Stimulated activated naive B cell treated with anti-CD40 and anti-IgM and Interleukin-4, amounts not matched to agents 10 μg/mL and 1 μg/mL and 100 μg/mL, for 72 hours (primary cell): ENCODE measurements at places on chromosomes 7 and 10.

DNA sequence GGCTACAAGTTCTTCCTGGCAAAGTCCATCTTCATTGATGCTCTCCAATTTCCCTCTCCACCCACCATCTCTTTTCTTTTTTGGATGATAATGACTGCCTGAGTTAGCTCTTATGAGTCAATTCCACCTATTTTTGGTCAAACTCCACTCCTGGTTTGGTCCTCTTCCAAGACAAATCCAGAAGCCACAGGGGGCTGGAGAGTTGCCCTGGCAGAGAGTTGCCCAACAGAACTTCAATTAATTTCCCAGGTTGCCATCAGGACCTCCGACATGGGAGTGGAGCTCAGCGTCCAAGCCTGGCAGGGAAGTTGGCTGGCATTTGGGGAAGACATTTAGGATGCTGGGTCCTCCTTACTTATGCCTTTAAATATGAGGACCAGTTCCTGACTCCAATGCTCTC lies 29.2 kb upstream of the KCNMA1 start:
- H3K4me3 ChIP-seq = no peak overlapping the region
- H3K27me3 ChIP-seq = peaks cover 36% of the 10 kb centered on the region
- no peak overlapping the region for H3K27ac ChIP-seq
- DNase-seq = no peak
- no peaks in the 10 kb centered on the region for H3K36me3 ChIP-seq

DNA sequence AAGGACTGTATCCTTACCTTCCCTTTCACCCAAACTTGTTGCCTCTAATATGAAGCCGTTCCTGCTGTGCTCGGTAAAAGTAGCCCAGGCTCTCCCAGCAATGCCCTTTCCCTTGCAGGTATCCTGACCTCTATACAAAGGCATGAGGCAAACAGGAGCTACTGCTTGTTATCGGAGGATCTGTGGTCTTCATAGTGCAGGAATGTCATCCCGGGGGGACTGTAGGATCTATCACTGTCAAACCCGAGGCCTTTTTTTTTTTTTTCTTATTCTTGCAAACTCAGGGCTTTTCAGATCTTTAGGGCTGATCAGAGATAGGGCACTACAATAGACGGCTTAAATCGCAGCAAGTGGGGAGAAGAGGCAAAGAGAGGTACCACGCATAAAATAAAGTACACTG lies 1206.6 kb downstream of the TYW1 start:
- no peaks in the 10 kb centered on the region for H3K27me3 ChIP-seq
- H3K36me3 ChIP-seq = no peaks in the 10 kb centered on the region
- no peaks in the 10 kb centered on the region for H3K4me1 ChIP-seq
- no peak for DNase-seq

- H3K27ac ChIP-seq = no peak overlapping the region
- H3K36me3 ChIP-seq = peaks cover 28% of the 10 kb centered on the region
- no peak overlapping the region for H3K4me3 ChIP-seq
- H3K27me3 ChIP-seq = no peaks in the 10 kb centered on the region
- H3K4me1 ChIP-seq = peaks cover 12% of the 10 kb centered on the region
- DNase-seq = no peak
Measured at GRCh38 chr10:50585921-50586739, 37.6 kb downstream of the SGMS1 start.

DNA sequence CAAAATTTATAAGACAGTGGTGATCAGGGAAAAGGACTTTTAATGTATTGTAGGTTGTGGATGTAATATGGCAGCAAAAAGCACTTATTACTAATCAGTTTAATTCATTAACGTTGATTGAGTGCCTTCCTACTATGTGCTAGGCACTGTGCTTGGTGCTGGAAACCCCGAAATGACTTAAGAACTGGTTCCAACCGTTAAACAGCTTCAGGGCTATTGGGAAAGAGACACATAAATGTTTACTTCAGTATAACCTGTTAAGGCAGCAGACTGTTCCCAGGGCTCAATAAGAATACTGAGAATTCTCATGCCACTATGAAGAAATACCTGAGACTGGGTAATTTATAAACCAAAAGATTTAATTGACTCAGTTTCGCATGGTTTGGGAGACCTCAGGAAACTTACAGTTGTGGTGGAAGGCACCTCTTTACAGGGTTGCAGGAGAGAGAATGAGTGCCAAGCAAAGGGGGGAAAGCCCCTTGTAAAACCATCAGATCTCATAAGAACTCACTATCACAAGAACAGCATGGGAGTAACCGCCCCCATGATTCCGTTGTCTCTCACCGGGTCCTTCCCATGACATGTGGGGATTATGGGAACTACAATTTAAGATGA lies 1.1 kb upstream of the SLC25A13 start:
- peaks cover 63% of the 10 kb centered on the region for H3K4me1 ChIP-seq
- peaks cover 19% of the 10 kb centered on the region for H3K36me3 ChIP-seq
- no peak for DNase-seq
- H3K27me3 ChIP-seq = no peaks in the 10 kb centered on the region
- peak overlapping the region; percentile 31 for H3K27ac ChIP-seq

DNA sequence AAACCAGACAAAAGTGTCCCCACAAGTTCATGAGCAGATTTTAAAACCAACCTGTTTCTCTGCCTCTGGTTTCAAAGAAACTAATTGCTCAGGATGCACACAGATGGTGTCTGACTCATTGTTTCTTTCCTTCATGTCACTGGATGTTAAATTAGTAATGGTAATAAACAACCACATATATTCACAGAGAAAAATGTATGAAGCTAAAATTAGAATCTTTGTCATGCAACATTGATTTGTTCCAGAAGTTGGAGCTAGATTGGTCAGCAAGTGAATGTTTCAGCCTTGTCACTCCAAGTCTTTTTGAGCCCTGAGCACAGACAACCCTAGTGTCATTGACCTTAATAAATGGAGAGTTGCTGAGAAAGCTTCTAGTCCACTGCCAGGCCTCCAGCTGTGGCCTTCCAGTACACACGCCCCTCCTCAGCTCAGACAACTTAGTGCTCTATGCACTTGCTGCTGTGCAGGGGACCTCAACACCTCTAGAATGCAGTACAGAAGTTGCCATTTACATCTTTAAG lies 175.9 kb downstream of the CCDC71L start:
- H3K27ac ChIP-seq = peak overlapping the region; percentile 79
- no peak overlapping the region for H3K4me3 ChIP-seq
- peaks cover 28% of the 10 kb centered on the region for H3K27me3 ChIP-seq
- H3K4me1 ChIP-seq = peaks cover 31% of the 10 kb centered on the region
- H3K36me3 ChIP-seq = no peaks in the 10 kb centered on the region
- DNase-seq = no peak

GRCh38 chr7:44960011-44960580 lies 18.7 kb downstream of the MYO1G start:
- H3K27me3 ChIP-seq = no peaks in the 10 kb centered on the region
- DNase-seq = no peak
- H3K36me3 ChIP-seq = peaks cover 19% of the 10 kb centered on the region
- H3K27ac ChIP-seq = peak overlapping the region; percentile 80
- H3K4me3 ChIP-seq = peak overlapping the region; percentile 30

DNA sequence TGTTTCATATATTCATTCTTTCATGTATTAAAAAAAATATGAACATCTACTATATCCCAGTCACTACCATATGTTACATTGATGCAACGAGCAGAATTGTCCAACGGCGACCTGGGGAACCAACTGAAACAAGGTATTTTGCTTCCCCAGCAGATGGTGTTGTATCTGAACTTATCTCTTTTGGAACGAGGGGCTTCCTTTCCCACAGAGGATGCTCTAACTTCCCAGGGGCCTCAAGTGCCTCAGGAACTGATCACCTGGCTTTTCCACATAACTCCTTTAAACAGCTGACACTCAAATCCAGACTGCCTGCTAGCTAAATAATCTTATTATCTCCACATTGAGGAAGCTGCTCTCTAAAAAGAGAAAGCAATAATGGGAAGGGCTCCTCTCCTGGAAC lies 259.3 kb downstream of the HTR7 start:
- H3K27me3 ChIP-seq = peaks cover 32% of the 10 kb centered on the region
- no peak overlapping the region for H3K27ac ChIP-seq
- no peak overlapping the region for H3K4me3 ChIP-seq
- no peak for DNase-seq
- H3K36me3 ChIP-seq = no peaks in the 10 kb centered on the region

DNA sequence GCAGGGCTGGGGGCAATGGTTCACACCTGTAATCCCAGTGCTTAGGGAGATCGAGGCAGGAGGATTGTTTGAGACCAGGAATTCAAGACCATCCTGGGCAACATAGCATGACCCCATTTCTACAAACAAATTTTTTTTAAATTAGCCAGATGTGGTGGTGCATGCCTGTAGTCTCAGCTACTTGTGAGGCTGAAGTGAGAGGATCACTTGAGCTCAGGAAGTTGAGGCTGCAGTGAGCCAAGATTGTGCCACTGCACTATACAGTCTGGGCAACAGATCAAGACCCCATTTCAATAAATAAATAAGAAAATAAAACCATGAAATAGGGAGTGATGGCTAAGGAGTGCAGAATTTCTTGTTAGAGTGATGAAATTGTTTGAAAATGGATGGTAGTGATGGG lies 8.9 kb downstream of the GRID2IP start:
- H3K36me3 ChIP-seq = no peaks in the 10 kb centered on the region
- no peak overlapping the region for H3K4me3 ChIP-seq
- no peak for DNase-seq
- peaks cover 13% of the 10 kb centered on the region for H3K4me1 ChIP-seq

DNA sequence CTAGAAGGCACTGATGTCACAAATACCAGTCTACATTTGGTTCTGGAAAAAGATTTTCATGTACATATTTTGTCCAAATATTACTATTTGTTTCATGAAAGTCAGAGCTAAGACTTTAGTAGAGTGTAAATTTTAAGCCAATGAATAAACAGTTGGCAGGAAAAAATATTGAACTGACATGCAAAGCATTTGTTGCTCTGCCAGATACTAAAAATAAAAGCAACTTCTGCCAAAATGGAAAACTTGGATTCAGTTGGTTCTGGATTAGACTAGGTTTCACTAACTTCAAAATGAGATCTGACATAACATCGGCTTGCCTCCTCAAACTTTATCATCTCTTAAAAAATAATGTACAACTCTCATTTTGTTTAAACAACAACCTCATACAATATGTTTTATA lies 34.9 kb downstream of the FAM204A start:
- H3K27ac ChIP-seq = no peak overlapping the region
- no peak for DNase-seq

GRCh38 chr7:44377681-44378421 lies 52.5 kb upstream of the CAMK2B start:
- H3K4me3 ChIP-seq = no peak overlapping the region
- peaks cover 4% of the 10 kb centered on the region for H3K27me3 ChIP-seq
- peak overlapping the region; percentile 42 for H3K27ac ChIP-seq
- H3K36me3 ChIP-seq = peaks cover 11% of the 10 kb centered on the region
- peaks cover 21% of the 10 kb centered on the region for H3K4me1 ChIP-seq

DNA sequence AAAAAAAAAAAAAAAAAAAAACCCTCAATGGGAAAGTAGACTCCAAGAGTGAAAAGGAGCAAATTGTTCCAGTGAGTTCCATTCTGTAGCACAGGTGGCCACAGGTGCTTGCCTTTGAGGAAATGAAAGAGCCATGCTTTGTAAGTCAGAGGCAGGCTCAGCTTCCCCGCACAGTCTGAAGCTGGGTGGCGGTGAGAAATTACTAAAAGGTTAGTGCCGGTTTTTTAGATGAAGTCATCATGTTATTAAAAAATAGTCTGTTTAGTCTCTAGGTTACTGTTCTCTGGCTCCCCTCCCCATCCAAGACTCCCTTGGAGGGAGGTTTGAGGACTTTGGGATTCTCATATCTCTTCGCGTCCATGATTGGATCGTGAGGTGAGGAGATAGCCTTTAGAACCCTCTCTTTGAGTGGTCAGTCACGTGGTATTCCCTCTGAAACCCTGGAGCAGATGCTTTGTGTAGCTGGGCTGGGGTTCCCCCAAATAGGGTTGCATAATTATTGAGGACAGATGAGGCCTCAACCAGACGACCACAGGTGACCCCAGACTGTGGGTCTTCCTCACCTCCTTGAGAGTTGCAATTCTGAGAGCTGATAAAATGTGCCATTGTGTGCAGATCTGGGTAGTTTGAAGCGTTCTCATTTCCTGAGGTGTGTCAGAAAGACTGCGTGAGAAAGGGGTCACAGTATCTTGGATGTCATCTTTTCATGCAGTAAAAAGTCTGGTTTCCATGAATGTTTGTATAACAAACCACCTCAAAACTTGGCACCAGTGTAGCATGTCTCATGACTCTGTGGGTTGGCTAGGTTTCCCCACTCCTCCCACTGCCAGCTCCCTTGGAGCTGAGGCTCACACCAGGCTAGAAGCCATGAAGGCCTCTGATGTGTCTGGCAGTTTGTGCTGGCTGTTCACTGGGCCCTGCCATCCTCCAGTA lies 27.1 kb downstream of the OGDH start:
- H3K4me1 ChIP-seq = peaks cover 99% of the 10 kb centered on the region
- DNase-seq = peak; percentile 77
- H3K27me3 ChIP-seq = no peaks in the 10 kb centered on the region
- H3K36me3 ChIP-seq = peaks cover 31% of the 10 kb centered on the region
- peak overlapping the region; percentile 41 for H3K4me3 ChIP-seq

GRCh38 chr7:155713384-155713783 lies 68.9 kb downstream of the RBM33 start:
- H3K4me3 ChIP-seq = no peak overlapping the region
- H3K4me1 ChIP-seq = peaks cover 36% of the 10 kb centered on the region
- H3K27me3 ChIP-seq = no peaks in the 10 kb centered on the region
- peak overlapping the region; percentile 38 for H3K27ac ChIP-seq
- DNase-seq = no peak
- peaks cover 45% of the 10 kb centered on the region for H3K36me3 ChIP-seq

DNA sequence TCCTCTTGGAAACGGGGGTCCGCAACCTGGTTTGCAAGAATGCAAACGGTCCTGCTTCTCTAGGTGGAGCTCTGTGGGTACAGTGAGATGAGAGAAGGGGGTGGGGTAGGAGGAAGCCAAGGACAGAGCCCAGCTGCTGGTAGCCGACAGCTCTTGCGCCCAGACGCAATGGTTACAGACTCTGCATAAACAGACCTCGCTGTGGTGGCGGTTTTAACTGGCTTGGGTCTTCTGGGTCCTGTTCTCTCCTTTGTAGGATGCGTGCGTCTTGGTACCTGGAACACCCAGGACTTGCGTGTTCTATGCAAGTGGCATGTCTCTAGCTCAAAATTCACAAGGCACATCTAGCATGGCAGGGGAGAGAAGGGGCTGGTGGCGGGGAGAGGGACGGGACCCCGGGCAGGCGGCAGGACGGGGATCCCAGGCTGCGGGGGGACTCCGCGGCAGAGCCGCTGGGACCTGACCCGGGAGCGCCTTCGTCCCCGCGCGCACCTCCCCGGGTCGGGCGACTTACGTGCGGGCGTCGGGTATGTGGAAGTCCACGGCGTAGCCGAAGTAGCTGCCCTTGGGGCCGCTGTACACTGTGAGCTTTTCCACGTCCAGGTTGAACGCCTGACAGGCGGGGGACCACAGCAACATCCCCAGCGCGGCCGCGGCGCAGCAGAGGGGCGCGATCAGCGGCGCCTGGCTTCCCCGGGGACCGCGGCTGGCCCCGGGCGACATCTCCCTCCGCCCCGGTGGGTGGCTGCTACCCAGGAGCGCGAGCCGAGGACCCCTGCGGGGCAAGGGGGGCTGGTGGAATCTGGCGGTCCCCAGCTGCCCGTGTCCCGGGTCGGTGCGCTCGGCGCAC lies 448 bp downstream of the ITGA8 start:
- DNase-seq = no peak
- no peak overlapping the region for H3K27ac ChIP-seq
- no peaks in the 10 kb centered on the region for H3K36me3 ChIP-seq
- no peaks in the 10 kb centered on the region for H3K4me1 ChIP-seq
- peaks cover 51% of the 10 kb centered on the region for H3K27me3 ChIP-seq
